ENCODE measurements at places on chromosomes 6 and 20. TPM values are rescaled to one million over a fixed set of nuclear protein-coding genes. Genes with fewer than 3 reads are reported as not detected.
A peak's percentile ranks its signal among the peaks of the same experiment; 100 is the strongest.

SSTR4 gene
- not detected for total RNA-seq

SCRT2 gene
- not detected for total RNA-seq

DNA sequence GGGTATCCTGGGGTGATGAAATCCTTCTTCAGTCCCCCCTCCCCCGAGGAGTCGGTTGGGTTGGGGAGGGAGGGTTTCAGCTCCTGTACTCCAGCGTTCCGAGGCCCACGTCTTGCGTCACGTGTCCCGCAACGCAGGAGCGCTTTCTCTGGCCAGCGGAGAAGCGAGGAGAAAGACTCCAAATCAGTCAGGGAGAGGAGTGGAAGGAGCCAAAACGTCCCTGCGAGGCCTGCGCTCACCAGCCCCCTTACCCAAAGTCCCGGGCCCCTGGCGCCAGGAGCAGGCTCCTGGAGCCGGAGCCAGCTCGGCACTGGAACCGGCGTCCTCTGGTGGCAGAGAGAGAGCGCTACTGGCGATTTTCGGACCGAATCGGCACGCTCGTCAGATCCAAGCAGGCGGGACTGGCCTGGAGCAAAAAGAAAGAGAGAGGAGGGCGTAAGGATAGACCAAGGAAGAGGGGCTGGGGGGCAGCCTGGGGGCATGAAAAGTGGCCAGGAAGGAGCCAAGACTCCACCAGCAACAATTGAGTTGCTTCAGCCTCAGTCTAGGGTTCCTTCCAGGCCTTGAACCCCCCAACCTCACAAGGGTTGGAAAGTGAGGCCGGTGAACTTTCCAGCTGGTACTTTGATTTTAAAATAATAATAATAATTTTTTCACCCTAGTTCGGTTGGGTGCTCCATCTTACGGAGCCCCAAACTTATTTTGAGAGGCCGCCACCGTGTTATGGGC lies at the start of gene GNAS:
Gene GNAS, plus strand, starts transcription at position 174 of the 729 bp plus-strand sequence.
- peak; percentile 60 for DNase-seq

GRCh38 chr6:20034408-20034769 lies 177.9 kb downstream of the MBOAT1 start:
- DNase-seq = no peak

DNA sequence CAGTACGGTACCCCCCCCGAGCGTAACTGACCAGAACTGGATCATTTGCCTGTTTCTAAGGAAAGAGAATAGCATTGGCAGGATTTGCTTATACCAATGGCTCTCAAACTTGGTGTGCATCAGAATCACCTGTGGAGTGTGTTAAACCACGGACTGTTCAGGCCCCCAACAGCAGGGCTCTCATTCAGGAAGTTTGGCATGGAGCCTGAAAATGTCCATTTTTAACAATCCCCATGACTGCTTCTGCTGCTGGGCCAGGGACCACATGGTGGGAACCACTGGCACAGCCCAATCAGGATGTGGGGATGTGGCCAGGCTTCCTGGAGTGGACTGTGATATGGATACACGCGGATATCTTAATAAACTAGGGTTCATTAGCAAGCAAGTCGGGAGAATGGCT lies 53.9 kb downstream of the GTF2H5 start:
- no peak for DNase-seq
